ENCODE measurements at places on chromosomes 1 and 21.

DNA sequence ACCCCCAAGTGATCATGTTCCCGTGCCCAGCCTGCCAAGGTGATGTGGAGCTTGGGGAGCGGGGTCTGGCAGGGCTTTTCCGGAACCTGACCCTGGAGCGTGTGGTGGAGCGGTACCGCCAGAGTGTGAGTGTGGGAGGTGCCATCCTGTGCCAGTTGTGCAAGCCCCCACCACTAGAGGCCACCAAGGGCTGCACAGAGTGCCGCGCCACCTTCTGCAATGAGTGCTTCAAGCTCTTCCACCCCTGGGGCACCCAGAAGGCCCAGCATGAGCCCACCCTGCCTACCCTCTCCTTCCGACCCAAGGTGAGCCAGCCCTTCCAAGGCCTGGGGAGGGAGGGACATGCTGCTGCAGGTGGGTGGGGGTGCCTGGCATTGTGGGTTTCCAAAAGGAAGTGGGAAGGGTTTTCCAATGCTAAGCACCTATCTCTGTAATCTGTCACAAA lies 2.3 kb downstream of the TRIM46 start:
- DNase-seq = peak; percentile 34

GRCh38 chr1:216598448-216598847 lies 124.8 kb downstream of the ESRRG start:
- no peak for DNase-seq

- no peak for DNase-seq
Measured at GRCh38 chr1:201560328-201561194, 21.6 kb downstream of the NAV1 start.

DNA sequence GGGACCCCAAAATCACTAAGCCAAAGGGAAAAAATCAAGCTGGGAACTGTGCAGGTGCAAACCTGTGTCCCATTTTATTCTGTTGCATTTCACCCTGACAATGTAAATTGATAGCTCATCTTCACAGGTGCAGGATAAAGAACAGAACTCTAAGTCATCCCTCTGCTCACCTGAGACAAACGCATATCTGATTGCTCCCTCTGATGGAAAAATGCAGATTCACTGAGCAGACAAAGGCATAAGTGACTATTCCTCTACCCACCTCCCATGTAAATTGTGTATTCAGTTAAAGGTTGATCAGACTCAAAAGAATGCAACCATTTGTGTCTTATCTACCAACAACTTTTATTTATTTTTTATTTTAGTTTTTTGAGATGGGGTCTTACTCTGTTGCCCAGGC lies 644.2 kb downstream of the PTPRU start:
- DNase-seq = no peak

GRCh38 chr1:186689907-186690306 lies 9.7 kb upstream of the PTGS2 start:
- no peak for DNase-seq

GRCh38 chr1:56468518-56468917 lies 110.8 kb downstream of the PLPP3 start:
- DNase-seq = no peak

DNA sequence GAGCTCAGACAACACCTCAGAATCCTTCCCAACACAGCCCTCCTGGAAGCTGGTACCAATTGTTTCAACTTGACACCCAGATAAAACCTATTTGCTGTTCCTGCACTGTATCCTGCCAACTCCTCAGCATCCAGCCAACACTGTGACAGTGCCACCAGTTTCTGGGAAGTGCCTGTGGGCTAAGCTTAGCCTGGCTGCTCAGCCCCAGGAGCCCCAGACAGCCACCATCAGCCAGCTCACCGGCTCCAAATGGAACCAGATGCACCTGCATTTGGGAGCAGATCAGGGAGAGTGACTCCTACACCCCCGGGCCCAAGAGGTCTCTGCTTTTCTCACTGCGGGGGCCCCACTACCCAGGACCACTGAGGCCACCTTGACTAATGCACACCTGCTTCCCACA lies 24.9 kb downstream of the KCNN3 start:
- DNase-seq = no peak

- DNase-seq = no peak
Measured at GRCh38 chr1:72100771-72101170, 181.6 kb downstream of the NEGR1 start.

GRCh38 chr1:212186427-212187207 lies 98.6 kb upstream of the PPP2R5A start:
- DNase-seq = no peak

DNA sequence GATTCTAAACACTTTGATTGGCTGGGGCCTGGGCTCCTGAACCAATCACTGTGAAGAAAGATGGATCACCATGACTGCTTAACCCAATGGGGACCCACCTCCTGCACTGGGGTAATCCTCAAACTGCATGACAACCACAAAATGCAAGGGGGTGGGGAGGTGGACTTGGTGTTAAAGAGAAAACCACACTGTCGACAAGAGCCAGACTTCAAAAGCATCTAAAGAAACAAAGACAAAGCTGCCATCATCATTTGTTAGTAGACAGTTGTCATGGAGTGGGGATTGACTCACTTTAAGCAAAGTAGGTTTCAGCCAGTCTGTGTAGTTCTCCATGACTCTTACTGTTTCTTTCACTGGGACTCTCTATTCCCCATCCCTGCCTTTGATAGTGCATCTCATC lies 433.8 kb downstream of the PLPP3 start:
- DNase-seq = no peak

DNA sequence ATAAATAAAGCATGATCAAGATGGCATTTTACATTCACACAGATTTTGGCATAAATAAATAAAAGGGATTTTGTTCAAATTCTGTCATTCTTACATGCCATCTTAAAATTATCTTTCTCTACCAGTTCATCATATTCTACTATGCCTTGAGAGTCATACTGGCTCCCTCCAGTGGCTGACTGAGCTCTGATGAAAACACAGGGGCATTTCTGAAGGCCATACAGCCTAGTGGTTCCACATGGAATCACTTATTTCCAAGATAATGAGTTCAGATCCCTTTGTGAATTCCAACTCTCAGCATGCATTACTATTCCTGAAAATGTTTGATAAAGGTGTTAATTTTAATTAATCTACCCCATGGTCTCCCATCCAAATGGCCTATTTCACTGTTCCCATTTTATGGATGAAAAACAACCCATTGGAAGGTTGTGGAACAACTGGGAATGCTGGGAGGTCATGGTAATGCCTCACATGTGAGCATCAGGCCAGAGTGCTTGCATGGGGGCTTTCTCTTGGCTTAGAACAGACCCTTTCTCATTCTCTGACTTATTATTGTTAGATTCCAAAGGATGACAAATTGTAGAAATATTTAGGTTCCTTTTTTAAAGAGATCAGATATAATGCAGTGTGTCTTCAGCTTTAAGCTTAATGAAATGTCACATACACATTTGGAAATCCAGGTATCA lies 622.4 kb upstream of the PKN2 start:
- peak; percentile 67 for DNase-seq

- DNase-seq = peak; percentile 65
Measured at GRCh38 chr1:226201029-226201593, 14.6 kb upstream of the ACBD3 start.

- DNase-seq = peak; percentile 79
Measured at GRCh38 chr1:40849801-40850592, 12.2 kb downstream of the CITED4 start.

- no peak for DNase-seq
Measured at GRCh38 chr1:229464672-229465071, 30.8 kb upstream of the ACTA1 start.

- DNase-seq = no peak
Measured at GRCh38 chr1:156492591-156493080, 7.9 kb downstream of the MEF2D start.

DNA sequence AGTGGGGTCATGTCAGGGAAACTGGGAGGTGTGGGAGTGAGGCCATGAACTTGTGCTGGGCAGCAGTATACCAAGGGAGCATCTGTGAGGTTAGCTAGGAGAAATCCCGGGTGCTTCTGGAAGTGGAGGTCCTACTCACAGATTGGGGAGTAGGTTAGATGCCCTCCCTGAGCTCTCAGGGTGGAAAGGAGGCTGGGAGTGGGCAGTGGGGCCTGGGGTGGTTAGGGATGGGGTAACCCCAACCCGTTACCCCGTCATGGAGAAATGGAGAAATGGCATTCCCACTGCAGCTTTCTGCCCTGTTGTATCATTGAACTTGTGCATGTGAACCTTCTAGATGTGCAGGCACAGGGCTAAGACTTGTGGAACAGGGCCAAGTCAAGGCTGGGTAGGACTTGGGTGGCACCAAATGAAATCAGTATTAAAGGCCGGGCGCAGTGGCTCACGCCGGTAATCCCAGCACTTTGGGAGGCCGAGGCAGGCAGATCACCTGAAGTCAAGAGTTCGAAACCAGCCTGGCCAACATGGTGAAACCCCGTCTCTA lies 27.2 kb downstream of the EXOC8 start:
- no peak for DNase-seq

DNA sequence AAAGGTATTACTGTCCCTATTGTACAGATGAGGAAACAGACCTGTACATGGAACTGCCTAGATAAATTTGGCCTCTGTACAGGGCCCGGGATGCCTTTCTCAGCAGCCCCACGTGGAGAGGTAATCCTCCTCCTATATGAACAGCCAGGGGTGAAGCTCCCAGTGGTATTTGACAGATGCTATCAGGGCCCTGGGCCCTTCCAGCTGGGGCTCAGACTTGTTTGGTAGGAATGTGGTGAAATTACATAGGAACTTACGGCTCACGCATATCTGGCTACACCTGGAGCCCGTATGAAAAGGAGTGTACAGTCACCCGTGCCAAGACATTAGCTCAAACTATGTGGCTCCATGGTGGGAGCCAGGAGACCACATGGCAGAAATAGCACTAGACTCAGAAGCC lies 24.8 kb upstream of the TCEA3 start:
- no peak for DNase-seq

DNA sequence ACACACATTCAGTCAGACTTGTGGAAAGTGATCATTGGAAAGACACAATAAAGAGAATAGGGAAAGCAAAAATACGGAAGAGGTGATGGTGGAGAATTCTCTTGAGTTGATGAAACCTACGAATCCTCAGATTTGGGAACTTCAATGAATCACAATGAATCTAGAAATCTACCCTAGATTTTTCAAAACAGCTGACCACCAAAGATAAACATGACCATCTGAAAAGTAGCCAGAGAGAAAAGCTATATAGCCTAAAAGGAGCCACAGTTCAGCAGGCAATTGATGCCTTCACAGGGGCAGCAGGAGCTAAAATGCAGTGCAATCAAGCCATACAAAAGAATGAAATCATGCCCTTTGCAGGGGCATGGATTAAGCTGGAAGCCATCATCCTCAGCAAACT lies 170.6 kb upstream of the RUNX1 start:
- no peak for DNase-seq

DNA sequence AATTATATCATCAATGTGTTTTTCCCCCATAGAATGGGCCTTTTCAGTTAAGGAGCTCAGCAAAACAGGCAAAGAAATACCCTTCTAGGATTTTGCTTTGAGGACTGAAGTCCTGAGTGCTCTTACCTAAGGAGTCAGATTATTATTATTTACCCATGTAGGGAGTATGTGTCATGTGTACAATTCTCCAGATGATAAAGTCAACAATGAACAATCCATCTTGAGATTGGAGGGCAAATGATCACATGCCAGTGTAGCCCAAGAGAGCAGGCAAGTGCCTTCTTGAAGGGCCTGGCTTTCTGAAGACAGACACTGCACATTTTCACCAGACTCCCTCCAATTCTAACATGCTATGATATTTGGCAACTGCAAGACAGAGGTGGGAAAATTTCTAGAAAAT lies 159.7 kb downstream of the PCNX2 start:
- no peak for DNase-seq

DNA sequence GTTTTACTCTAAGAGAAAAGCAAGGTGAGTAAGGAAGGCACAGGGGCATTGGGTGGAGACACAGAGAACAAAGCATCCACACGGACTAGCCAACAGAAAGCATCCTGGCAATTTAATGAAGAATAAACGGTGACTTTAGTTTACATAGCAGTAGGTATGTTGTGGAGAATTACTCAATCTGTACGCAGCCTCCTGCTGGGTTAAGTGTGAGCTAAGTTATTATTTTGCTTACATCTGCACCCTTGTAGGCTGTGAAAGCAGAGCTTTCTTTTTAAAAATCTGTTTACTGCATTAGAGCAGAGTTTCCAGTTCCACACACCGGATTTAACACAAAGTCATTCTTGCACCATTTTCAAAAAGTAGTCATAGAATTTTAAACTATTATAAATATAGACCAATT lies 144.5 kb downstream of the AKT3 start:
- DNase-seq = no peak

DNA sequence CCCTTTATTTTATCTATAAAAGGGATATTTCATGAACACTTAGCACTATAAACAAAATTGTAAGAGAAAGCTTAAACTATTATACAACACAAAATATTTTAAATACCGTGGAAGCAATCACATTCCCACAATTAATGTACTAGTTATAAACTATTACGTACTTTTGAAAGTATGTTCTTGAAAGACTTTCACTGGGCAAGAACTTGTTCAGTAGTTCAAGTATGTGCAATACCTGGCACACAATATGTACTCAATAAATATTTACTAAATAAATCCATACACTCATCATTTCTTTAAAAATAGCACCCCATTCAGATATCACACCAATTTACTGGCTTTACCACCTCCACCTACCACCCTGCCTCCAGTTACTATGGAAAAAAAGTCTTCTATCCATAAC lies 12.6 kb upstream of the FMO2 start:
- DNase-seq = no peak

GRCh38 chr21:26920055-26920454 lies 46.8 kb downstream of the ADAMTS5 start:
- no peak for DNase-seq

DNA sequence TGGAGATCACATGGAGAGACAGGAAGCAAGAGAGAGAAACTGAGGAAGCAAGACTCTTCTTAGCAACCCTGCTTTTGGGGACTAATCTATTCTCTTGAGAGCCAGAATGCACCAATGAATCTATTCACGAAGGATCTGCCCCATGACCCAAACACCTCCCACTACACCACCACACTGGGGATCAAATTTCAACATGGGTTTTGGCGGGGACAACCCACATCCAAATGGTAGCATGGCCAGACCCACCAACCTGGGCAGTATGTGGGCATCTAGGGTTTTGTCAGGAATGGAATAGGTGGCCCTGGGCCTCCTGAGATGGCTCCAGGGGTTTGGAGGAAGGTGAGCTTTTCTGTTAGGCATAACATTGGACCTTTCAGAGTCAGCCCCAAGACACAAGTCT lies 33.7 kb downstream of the NENF start:
- DNase-seq = no peak

DNA sequence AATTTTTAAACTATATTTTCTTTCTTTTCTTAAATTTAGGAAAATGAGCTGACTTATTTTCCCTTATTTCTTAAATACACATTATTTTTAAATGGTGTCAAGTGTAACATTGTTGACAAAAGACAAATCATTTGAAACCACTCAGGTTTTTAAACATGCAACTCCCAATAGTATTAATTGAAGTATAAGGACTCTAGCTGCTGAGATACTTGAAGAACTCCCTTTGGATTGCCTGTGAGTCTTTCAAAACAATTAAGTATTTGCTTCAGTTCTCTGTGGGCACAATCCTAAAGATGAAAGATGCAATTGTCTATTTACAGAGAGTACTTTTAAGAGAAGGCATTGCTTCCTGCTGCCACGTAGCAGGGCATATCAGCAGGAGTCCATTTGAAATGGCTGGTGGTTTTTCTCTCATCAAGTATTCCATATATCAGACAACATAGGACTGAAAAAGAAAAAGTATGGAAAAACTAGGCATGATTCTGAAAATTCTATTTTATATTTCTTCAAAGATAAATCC lies 373.4 kb downstream of the NEGR1 start:
- DNase-seq = no peak

Data from H9 (cell line).